ENCODE measurements at places on chromosomes 5 and 9.

- no peak for DNase-seq
Measured at GRCh38 chr5:173477345-173478040, 139.0 kb downstream of the BOD1 start.

GRCh38 chr5:81226286-81226685 is 6.8 kb upstream of the CKMT2 start:
- no peak for DNase-seq

GRCh38 chr5:141558150-141558549 is 60.6 kb downstream of the DIAPH1 start:
- DNase-seq, result no peak

DNA sequence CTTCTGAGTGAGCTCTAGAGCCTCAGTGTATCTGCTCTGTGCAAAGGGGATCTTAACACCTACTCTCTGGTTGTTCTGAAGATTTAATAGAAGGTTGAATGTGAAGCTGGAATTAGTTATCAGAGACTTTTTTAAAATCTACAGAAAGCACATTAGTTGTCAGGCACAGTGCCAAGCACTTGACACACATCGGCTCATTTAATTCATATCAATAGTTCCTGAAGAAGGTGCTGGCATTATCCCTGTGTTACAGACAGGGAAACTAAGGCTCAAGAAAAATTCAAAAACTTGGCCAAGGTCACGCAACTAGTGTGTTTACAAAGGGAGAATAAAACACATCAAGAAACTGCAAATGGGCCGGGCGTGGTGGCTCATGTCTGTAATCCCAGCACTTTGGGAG is 80.2 kb downstream of the FGF18 start:
- no peak for DNase-seq

DNA sequence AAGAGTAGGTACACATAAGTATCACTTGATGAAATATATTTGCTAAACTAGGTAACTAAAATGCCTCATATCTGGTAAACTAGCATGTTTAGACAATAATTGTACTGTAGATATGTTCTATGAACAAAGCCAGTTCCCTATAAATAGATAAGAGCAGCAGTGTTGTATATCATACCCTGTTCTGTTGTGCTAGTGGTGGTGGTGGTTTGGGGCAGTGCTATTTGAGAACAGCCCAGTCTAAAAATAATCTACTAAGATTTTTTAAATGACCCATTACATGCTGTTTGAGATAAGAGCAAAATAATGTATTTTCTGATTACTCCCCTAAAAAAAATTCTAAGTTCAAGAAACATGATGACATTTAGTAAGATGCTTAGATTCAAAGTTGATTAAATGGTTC is 829.2 kb upstream of the DMAC1 start:
- no peak for DNase-seq

DNA sequence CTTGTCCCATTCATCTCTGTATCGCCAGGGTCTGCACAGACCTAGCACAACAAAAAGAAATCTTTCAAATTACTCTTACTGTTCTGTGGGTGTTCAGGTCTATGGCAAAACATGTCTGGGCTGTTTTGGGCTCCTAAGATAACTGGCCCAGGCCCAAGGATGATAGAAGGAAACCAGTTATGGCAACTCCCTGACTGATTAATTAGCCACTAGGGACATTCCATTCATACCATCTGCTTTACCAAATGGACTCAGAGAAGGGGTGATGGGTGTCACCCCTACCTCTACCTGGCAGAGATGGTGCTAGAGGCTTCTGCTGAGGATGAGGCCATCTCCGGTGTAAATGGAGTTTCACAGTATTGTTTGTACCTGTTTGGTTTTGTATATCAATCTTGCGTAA is 1.9 kb downstream of the SLC31A2 start:
- DNase-seq, result no peak

- DNase-seq, result no peak
Measured at GRCh38 chr5:93603793-93604643, 21.0 kb downstream of the NR2F1 start.

- no peak for DNase-seq
Measured at GRCh38 chr5:113106821-113107220, 130.2 kb downstream of the DCP2 start.

Measured in activated gamma-delta T cell (primary cell).